ENCODE measurements at places on chromosomes 3 and 15.
A peak's percentile ranks its signal among the peaks of the same experiment; 100 is the strongest.

DNA sequence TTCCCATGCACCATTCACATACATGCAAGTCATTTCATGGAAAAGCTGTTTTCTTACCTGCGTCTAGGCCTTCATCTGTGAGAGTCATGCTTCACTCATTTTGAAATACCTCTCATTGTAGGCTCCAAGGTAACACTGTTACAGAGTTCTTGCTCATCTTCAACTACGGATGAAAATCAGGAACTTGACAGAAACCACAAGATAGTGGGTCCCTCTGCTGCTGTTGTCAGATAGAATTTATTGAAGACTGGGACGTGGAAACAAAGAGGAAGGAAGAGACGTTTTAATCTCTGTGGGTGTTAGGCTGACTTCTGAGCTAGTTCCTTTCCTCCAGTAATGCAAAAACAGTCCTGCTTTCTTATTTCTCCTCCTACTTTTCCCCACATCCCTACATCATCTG, at the start of gene P2RY14:
TSS of gene P2RY14 (minus strand) at position 313 of the 400 bp plus-strand sequence. CDS start 64,226 bp downstream, outside the sequence.
- peak; percentile 79 for DNase-seq

DNA sequence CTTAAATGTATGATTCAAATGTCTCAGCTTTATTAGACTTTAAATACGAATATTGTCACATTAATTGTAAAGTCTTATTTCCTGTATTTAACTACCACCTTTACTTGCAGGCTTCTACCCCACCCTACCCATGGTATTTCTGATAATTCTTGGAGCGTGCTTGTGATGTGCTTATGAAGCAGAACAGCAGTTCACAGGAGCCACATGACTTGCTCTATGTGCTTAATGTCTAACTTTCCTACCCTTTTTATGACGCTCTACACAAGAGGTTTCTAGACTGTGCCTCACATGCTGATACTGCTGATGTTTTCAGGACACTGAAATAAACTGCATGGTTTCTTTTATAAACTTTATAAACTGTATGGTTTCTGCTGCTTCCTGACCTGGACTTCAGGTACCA, 553.5 kb upstream of the CCDC54 start:
- DNase-seq = no peak

- no peak for DNase-seq
These were observed 120.8 kb downstream of the ARPP21 start for GRCh38 chr3:35760146-35760545.

GRCh38 chr3:44832032-44832431, 29.7 kb upstream of the TMEM42 start:
- no peak for DNase-seq
